Activated CD4-positive, alpha-beta T cell treated with anti-CD3 and anti-CD28 coated beads, Interleukin-2, amount 10 ng/mL, durations not matched to agents 24 days and 14 days (primary cell): ENCODE measurements at places on chromosomes 12 and 14. TPM values are rescaled to one million over a fixed set of nuclear protein-coding genes. Genes with fewer than 3 reads are reported as not detected.

- peak; percentile 54 for DNase-seq
- no peak overlapping the region for H3K27ac ChIP-seq
- no peaks in the 10 kb centered on the region for H3K27me3 ChIP-seq
- no peaks in the 10 kb centered on the region for H3K36me3 ChIP-seq
Measured at GRCh38 chr12:79344855-79345847, 345.6 kb downstream of the PAWR start.

SRGAP1 gene
- total RNA-seq, result 0.16 and 0.21 TPM in 2 replicates

DNA sequence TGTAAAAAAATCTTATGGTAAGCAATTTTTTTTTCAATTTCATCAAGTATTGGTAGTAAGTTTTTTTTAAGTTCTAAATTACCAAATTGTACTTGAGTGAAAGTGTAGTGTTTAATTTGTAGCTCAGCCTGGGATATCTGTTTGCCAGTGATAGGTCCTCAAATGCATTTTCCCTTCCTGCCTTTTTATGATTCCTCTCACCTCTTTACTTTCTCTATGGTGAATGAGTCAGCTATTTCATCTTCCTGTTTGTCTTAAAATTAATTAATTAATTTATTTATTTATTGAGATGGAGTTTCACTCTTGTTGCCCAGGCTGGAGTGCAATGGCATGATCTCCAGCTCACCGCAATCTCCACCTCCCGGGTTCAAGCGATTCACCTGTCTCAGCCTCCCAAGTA is 10.6 kb downstream of the SRP54 start:
- H3K27ac ChIP-seq, result no peak overlapping the region
- no peaks in the 10 kb centered on the region for H3K27me3 ChIP-seq
- H3K36me3 ChIP-seq, result peaks cover 10% of the 10 kb centered on the region
- no peak for DNase-seq
- H3K4me1 ChIP-seq, result peaks cover 12% of the 10 kb centered on the region

- H3K27ac ChIP-seq, result peak overlapping the region; percentile 88
- DNase-seq, result peak; percentile 61
- no peaks in the 10 kb centered on the region for H3K36me3 ChIP-seq
- H3K4me3 ChIP-seq, result peak overlapping the region; percentile 61
- H3K4me1 ChIP-seq, result peaks cover 39% of the 10 kb centered on the region
- H3K27me3 ChIP-seq, result no peaks in the 10 kb centered on the region
Measured at GRCh38 chr12:7991535-7991934, 41.0 kb upstream of the FOXJ2 start.

GRCh38 chr12:12216349-12217017 is 50.4 kb downstream of the LRP6 start:
- peaks cover 29% of the 10 kb centered on the region for H3K27me3 ChIP-seq
- H3K4me1 ChIP-seq, result peaks cover 4% of the 10 kb centered on the region
- DNase-seq, result no peak
- no peaks in the 10 kb centered on the region for H3K36me3 ChIP-seq
- H3K4me3 ChIP-seq, result no peak overlapping the region
- H3K27ac ChIP-seq, result no peak overlapping the region

GRCh38 chr12:14273913-14274311 is 91.6 kb upstream of the ATF7IP start:
- no peak overlapping the region for H3K4me3 ChIP-seq
- DNase-seq, result no peak
- no peak overlapping the region for H3K27ac ChIP-seq
- peaks cover 9% of the 10 kb centered on the region for H3K36me3 ChIP-seq
- peaks cover 15% of the 10 kb centered on the region for H3K4me1 ChIP-seq

ANG gene
- not detected in 2 replicates for total RNA-seq

HOXC9 gene
- total RNA-seq, result not detected in 2 replicates

DNA sequence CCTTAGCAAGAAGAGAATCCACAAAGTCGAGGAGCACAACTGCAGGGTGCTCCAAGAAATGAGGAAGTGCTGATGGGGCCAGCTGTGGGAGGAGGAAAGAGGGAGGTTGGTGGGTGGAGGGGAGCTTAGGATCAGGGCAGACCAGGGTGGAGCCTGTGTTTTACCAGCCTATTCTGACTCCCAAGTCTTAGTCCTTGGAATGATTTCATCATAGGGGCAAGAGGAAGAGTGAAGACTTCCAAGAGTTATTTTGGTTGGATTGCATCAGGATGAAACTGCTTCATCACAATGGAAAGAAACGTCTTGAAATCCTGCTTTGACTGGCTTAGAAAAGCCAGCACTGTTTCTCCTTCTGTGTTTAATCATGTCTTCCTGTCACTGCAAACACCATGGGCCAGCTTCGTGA is 194.0 kb downstream of the DPF3 start:
- H3K27me3 ChIP-seq, result peaks cover 9% of the 10 kb centered on the region
- H3K27ac ChIP-seq, result no peak overlapping the region
- no peak for DNase-seq
- H3K4me1 ChIP-seq, result peaks cover 14% of the 10 kb centered on the region
- H3K36me3 ChIP-seq, result peaks cover 8% of the 10 kb centered on the region
- H3K4me3 ChIP-seq, result no peak overlapping the region
